Activated CD4-positive, alpha-beta memory T cell treated with anti-CD3 and anti-CD28 coated beads for 36 hours (primary cell): ENCODE measurements at places on chromosomes 4 and X. TPM values are rescaled to one million over a fixed set of nuclear protein-coding genes. Genes with fewer than 3 reads are reported as not detected.

BTC gene
- not detected for total RNA-seq

MYOZ2 gene
- total RNA-seq: not detected

PDZD4 gene
- 4.9 TPM for total RNA-seq

POU4F2 gene
- not detected for total RNA-seq

LEF1 gene
- total RNA-seq: 122 TPM

MAGEA2B gene
- not detected for total RNA-seq

TRIM75 gene
- total RNA-seq: not detected

HPSE gene
- 16.5 TPM for total RNA-seq

PNMA5 gene
- 0.10 TPM for total RNA-seq

CASP3 gene
- total RNA-seq: 54.4 TPM

GC gene
- total RNA-seq: not detected

- no peak overlapping the region for H3K4me3 ChIP-seq
- H3K27ac ChIP-seq: no peak overlapping the region
- H3K27me3 ChIP-seq: peaks cover 10% of the 10 kb centered on the region
- no peaks in the 10 kb centered on the region for H3K36me3 ChIP-seq
- no peaks in the 10 kb centered on the region for H3K4me1 ChIP-seq
Observed at GRCh38 chr4:52684896-52685295, 25.8 kb upstream of the USP46 start.

DNA sequence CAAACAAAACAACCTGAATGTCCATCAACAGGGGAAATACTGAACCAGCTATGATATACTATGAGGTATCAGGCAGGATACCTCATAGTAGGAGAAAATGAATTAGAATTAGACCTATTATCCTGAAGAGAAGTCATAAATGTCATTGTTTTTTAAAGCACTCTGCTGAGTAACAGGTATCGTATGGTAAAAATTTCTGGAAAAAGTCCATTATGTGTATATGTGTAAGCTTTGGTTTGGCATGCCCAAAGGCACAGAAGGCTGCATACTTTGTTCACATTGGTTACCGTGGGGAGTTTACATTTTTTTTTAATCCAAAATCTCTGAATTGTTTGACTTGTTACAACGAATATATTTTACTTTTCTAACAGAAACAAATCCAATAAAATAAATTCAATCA, 70.5 kb downstream of the RPS3A start:
- H3K27ac ChIP-seq: no peak overlapping the region
- no peaks in the 10 kb centered on the region for H3K4me1 ChIP-seq

DNA sequence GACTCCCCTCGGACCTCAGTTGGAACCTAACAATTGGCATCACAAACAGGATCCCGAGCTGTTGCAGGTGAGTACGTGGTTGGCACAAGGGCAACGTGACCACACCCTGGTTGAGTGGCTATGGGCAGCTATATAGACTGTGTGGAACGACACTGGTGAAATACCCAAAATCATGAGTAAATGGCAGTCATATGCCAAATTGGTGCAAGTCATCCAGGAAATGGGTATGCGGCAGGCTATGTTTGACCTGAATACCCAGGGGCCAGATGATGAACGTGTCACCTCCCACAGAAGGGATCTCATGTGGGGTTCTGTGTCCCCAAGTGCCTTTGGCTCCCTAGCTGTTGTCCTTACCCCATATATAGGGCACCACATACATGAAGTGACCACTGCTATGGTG, 53.2 kb upstream of the CCDC149 start:
- H3K4me1 ChIP-seq: no peaks in the 10 kb centered on the region
- DNase-seq: no peak
- no peak overlapping the region for H3K27ac ChIP-seq
- no peaks in the 10 kb centered on the region for H3K36me3 ChIP-seq
- no peak overlapping the region for H3K4me3 ChIP-seq

GRCh38 chr4:183552274-183553146, 47.7 kb downstream of the ING2 start:
- no peak overlapping the region for H3K4me3 ChIP-seq
- peaks cover 12% of the 10 kb centered on the region for H3K27me3 ChIP-seq
- H3K27ac ChIP-seq: no peak overlapping the region
- H3K4me1 ChIP-seq: no peaks in the 10 kb centered on the region

- H3K27me3 ChIP-seq: peaks cover 24% of the 10 kb centered on the region
- no peak for DNase-seq
- H3K4me3 ChIP-seq: no peak overlapping the region
- no peaks in the 10 kb centered on the region for H3K36me3 ChIP-seq
- no peak overlapping the region for H3K27ac ChIP-seq
Observed at GRCh38 chr4:109967798-109968520, 55.3 kb downstream of the EGF start.

DNA sequence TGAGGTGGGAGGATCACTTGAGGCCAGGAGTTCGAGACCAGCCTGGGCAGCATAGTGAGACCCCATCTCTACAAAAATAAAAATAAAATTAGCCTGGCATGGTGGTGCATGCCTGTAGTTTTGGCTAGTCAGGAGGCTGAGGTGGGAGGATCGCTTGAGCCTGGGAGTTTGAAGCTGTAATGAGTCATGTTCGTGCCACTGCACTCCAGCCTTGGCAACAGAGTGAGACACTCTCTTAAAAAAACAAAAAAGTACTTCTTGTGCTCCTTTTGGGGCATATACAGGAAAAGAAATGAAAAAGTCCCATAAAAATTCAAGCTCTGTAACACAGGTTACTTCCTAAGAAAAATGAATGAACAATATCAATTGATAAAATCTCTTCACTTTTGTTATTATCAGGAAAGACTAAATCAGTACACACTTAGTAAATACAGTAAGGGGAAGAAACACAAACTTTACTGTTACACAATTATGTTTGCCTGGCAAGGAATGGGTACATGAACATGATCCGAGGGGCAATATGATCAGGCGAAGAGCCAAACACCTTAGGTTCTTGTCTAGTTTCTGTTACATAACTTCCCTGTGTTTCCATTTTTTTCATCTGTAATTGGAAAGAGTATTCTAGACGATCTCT, 46.9 kb downstream of the CCDC158 start:
- H3K4me3 ChIP-seq: no peak overlapping the region
- no peaks in the 10 kb centered on the region for H3K36me3 ChIP-seq
- H3K4me1 ChIP-seq: no peaks in the 10 kb centered on the region
- no peaks in the 10 kb centered on the region for H3K27me3 ChIP-seq

DNA sequence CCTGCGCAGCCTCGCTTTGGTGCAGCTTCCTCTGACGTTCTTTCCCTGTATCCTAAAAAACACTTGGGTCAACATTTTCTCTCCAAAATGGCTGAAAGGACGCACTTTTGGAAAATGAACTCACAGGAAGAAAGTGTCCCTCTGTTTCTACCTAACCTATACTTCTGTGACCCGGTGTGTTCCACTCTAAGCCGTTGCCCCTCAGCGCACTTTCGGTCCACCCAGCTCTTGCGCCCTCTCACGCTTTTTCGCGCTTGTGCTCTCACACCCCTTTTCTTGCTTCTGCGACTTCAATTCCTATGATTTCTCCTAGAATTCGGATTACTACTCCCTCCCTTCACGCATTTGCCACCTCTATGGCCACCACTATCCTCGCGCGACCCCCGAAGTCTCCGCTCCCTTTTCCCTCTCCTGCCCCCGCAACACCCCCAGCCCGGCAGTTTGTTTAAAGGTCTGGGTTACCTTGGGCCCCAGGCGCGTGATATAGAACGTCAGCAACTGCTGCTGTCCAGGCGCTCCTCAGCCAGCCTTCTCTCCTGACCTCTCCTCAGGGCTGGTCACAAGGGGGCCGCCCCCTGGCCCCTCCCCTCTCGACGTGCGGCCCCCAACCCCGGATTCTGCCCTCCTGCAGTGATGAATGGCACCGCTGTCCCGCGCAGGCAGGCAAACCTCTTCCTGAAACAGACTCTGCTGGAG, at the start of gene USP51:
Gene USP51, minus strand, starts transcription at position 535 of the 696 bp plus-strand sequence. CDS start 909 bp downstream, outside the sequence.
- H3K4me1 ChIP-seq: peaks cover 12% of the 10 kb centered on the region
- no peaks in the 10 kb centered on the region for H3K27me3 ChIP-seq
- H3K36me3 ChIP-seq: no peaks in the 10 kb centered on the region
- H3K27ac ChIP-seq: peak within 1 kb of the TSS; percentile 92

DNA sequence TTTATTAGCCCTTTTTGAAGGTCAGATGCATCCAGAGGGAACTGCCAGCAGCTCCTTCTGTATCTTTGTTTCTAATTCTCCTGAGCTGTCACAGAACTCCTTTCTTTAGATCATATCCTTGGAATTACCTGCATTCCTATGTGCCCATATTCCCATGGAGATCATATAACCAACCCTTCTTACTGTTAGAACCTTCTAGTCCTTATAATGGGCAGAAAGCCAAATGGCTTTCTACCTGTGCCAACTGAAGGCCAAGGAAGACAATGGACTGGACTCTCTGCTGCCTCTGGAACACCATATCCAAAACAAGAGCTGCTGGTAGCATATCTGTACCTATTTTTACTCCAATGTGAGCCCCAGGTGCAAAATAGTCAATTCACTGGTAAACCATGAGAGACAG, 60.7 kb downstream of the TBC1D9 start:
- no peak overlapping the region for H3K4me3 ChIP-seq
- H3K36me3 ChIP-seq: no peaks in the 10 kb centered on the region
- no peaks in the 10 kb centered on the region for H3K4me1 ChIP-seq
- H3K27me3 ChIP-seq: no peaks in the 10 kb centered on the region

DNA sequence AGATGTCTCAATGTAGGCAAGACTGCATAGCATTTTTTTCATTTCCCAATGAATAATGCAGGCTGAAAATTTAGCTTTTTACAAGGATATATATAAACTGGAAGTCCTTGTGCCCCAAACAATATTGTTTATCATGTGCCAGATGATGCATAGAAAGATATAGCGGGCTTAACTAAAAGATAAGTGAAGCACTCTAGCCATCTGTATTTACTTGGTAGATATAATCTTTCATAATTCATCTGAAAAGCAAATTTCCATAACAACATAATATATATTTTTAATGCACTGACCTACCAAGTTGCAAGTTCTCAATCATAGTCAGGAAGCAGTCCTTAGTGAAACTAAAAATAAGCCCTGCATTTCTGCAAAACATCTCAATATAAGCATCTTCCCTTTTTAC, 653.3 kb downstream of the NLGN4X start:
- H3K4me3 ChIP-seq: no peak overlapping the region
- DNase-seq: no peak
- H3K4me1 ChIP-seq: no peaks in the 10 kb centered on the region

GRCh38 chr4:16052939-16053338, 30.9 kb downstream of the PROM1 start:
- DNase-seq: no peak
- peaks cover 18% of the 10 kb centered on the region for H3K27me3 ChIP-seq
- H3K36me3 ChIP-seq: no peaks in the 10 kb centered on the region
- no peaks in the 10 kb centered on the region for H3K4me1 ChIP-seq
- H3K27ac ChIP-seq: no peak overlapping the region

DNA sequence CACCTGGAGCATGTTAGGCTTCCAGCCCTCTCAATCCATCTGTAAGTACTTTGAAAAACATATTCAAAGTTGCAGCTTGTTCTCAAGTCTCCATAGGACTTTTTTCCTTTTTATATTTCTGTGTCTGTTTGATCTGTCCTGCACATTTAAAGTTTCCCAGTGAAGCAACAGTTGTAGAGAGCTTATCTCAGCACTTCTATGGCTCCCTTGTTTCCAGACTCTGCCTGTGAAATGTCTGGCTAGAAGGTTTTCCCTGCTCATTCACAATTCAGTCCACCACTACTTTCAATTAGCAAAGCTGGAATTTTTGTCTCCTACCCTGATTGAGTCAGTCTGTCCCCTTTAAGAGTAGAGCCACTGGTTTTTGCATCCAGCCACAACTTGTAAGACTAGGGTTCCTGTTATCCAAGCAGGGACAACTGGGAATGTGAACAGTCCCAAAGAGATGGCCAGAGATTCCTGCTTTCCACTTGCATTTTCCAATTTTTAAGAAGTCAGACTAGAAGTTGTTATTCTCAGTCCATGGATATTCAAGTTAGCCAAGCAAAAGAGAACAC, 116.1 kb downstream of the GASK1B start:
- H3K36me3 ChIP-seq: no peaks in the 10 kb centered on the region
- DNase-seq: no peak
- no peak overlapping the region for H3K27ac ChIP-seq
- no peaks in the 10 kb centered on the region for H3K27me3 ChIP-seq

GRCh38 chr4:123744664-123745290, 348.2 kb downstream of the SPRY1 start:
- H3K4me1 ChIP-seq: no peaks in the 10 kb centered on the region
- DNase-seq: no peak

- peaks cover 5% of the 10 kb centered on the region for H3K4me1 ChIP-seq
- no peak overlapping the region for H3K4me3 ChIP-seq
- H3K36me3 ChIP-seq: no peaks in the 10 kb centered on the region
- DNase-seq: no peak
- no peak overlapping the region for H3K27ac ChIP-seq
Observed at GRCh38 chr4:79598801-79599200, 190.8 kb upstream of the GK2 start.

- H3K36me3 ChIP-seq: peaks cover 4% of the 10 kb centered on the region
- DNase-seq: no peak
- peaks cover 17% of the 10 kb centered on the region for H3K4me1 ChIP-seq
- H3K27me3 ChIP-seq: no peaks in the 10 kb centered on the region
- H3K27ac ChIP-seq: no peak overlapping the region
Observed at GRCh38 chr4:56426273-56426672, 9.1 kb downstream of the PPAT start.

- H3K4me1 ChIP-seq: peaks cover 14% of the 10 kb centered on the region
- H3K4me3 ChIP-seq: no peak overlapping the region
- peaks cover 2% of the 10 kb centered on the region for H3K27me3 ChIP-seq
- no peaks in the 10 kb centered on the region for H3K36me3 ChIP-seq
- no peak for DNase-seq
- H3K27ac ChIP-seq: no peak overlapping the region
Observed at GRCh38 chrX:10171249-10171648, 14.5 kb downstream of the CLCN4 start.

- peaks cover 16% of the 10 kb centered on the region for H3K4me1 ChIP-seq
- no peak overlapping the region for H3K27ac ChIP-seq
- H3K4me3 ChIP-seq: no peak overlapping the region
- no peaks in the 10 kb centered on the region for H3K27me3 ChIP-seq
- H3K36me3 ChIP-seq: no peaks in the 10 kb centered on the region
Observed at GRCh38 chr4:159227984-159228383, 125.1 kb downstream of the RAPGEF2 start.

DNA sequence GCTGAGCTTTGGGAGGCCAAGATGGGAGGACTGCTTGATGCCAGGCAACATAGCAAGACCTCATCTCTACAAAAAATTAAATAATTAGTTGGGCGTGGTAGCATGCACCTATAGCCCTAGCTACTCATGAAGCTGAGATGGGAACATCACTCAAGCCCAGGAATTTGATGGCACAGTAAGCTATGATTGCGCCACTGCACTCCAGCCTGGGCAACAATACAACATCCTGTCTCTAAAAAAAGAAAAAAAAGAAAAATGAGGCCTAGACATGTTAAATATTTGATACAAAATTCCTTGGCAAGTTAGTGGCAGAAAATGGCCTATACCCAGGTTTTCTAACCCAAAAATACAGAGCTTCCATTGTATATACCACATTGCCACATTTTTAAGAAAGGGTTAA, 88.1 kb upstream of the MAB21L2 start:
- no peak overlapping the region for H3K4me3 ChIP-seq
- no peak for DNase-seq
- H3K27ac ChIP-seq: no peak overlapping the region
- peaks cover 4% of the 10 kb centered on the region for H3K36me3 ChIP-seq
- H3K4me1 ChIP-seq: peaks cover 11% of the 10 kb centered on the region
